Right renal pelvis (tissue), 4 donors: ENCODE measurements at places on chromosomes 7 and 10. TPM values are rescaled to one million over a fixed set of nuclear protein-coding genes. Genes with fewer than 3 reads are reported as not detected.

Gene TMEM140
- polyA plus RNA-seq, result 26.7 TPM

Gene EZH2
- 37.2 TPM for polyA plus RNA-seq

Gene PON3
- polyA plus RNA-seq, result 0.82 TPM

Gene NUTM2E
- not detected for polyA plus RNA-seq

Gene PIK3CG
- polyA plus RNA-seq, result 3.7 TPM

Gene HTR5A
- polyA plus RNA-seq, result not detected

Gene ENKUR
- 4.0 TPM for polyA plus RNA-seq
